ENCODE measurements at places on chromosomes 13 and 19. TPM values are rescaled to one million over a fixed set of nuclear protein-coding genes. Genes with fewer than 3 reads are reported as not detected.

- no peaks in the 10 kb centered on the region for H3K36me3 ChIP-seq
- no peak for DNase-seq
- no peaks in the 10 kb centered on the region for H3K27me3 ChIP-seq
- H3K4me1 ChIP-seq, result peaks cover 14% of the 10 kb centered on the region
- no peak overlapping the region for H3K4me3 ChIP-seq
Observed at GRCh38 chr13:44308352-44308751, 65.3 kb upstream of the SERP2 start.

GRCh38 chr19:40811478-40812341 lies 12.7 kb downstream of the EGLN2 start:
- H3K27me3 ChIP-seq, result no peaks in the 10 kb centered on the region
- peaks cover 12% of the 10 kb centered on the region for H3K4me1 ChIP-seq
- peaks cover 11% of the 10 kb centered on the region for H3K36me3 ChIP-seq
- no peak overlapping the region for H3K27ac ChIP-seq

GRCh38 chr13:23793711-23794110 lies 95.5 kb downstream of the MIPEP start:
- H3K36me3 ChIP-seq, result peaks cover 4% of the 10 kb centered on the region
- H3K27me3 ChIP-seq, result no peaks in the 10 kb centered on the region
- H3K27ac ChIP-seq, result no peak overlapping the region
- H3K4me1 ChIP-seq, result no peaks in the 10 kb centered on the region
- no peak overlapping the region for H3K4me3 ChIP-seq

Gene DMRTC2
- not detected for total RNA-seq

Gene MFSD12
- 59.6 TPM for total RNA-seq

DNA sequence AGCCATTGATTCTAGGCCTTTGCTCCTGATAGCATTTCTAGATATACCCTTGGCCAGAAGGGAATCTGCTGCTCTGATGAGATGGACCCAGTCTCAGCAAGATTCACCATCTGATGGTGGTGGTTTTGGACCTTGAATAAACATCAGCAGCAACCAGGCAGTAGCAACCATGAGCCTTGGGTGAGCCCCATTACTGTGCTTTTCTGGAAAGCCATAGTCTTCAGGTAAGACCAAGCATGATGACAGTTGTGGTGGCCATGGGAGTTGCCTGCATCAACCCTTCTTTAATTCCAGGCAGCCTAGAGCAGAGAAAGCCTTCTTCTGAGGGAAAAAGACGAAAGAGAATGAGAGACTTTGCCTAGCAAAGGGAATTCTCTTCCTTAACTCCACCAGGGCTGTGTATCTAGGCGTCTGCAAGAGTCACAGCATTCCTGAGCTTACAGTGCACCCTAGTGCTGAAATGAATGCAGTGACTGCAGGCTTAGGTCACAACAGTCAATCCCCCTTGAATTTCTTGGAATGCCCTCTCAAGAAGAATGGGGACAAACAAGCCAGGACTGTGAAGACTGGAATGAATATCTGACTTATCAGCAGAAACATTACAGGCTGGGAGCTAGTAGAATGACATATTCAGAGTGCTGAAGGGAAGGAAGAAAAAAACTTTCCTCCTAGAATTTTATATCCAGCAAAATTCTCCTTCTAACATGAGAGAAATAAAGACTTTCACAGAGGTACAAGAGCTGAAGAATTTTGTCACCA lies 942.4 kb upstream of the PCDH20 start:
- H3K4me3 ChIP-seq, result no peak overlapping the region
- H3K27me3 ChIP-seq, result no peaks in the 10 kb centered on the region
- no peaks in the 10 kb centered on the region for H3K4me1 ChIP-seq
- no peaks in the 10 kb centered on the region for H3K36me3 ChIP-seq

- H3K4me3 ChIP-seq, result no peak overlapping the region
- no peak overlapping the region for H3K27ac ChIP-seq
- H3K4me1 ChIP-seq, result no peaks in the 10 kb centered on the region
Observed at GRCh38 chr13:41492432-41493260, 35.3 kb downstream of the RGCC start.

GRCh38 chr13:40485611-40486517 lies 180.6 kb downstream of the FOXO1 start:
- no peaks in the 10 kb centered on the region for H3K4me1 ChIP-seq
- no peak overlapping the region for H3K27ac ChIP-seq
- no peaks in the 10 kb centered on the region for H3K27me3 ChIP-seq

- H3K4me1 ChIP-seq, result no peaks in the 10 kb centered on the region
- no peaks in the 10 kb centered on the region for H3K36me3 ChIP-seq
- no peak overlapping the region for H3K27ac ChIP-seq
- DNase-seq, result no peak
- no peaks in the 10 kb centered on the region for H3K27me3 ChIP-seq
Observed at GRCh38 chr19:46537136-46538097, 41.8 kb upstream of the PNMA8B start.

DNA sequence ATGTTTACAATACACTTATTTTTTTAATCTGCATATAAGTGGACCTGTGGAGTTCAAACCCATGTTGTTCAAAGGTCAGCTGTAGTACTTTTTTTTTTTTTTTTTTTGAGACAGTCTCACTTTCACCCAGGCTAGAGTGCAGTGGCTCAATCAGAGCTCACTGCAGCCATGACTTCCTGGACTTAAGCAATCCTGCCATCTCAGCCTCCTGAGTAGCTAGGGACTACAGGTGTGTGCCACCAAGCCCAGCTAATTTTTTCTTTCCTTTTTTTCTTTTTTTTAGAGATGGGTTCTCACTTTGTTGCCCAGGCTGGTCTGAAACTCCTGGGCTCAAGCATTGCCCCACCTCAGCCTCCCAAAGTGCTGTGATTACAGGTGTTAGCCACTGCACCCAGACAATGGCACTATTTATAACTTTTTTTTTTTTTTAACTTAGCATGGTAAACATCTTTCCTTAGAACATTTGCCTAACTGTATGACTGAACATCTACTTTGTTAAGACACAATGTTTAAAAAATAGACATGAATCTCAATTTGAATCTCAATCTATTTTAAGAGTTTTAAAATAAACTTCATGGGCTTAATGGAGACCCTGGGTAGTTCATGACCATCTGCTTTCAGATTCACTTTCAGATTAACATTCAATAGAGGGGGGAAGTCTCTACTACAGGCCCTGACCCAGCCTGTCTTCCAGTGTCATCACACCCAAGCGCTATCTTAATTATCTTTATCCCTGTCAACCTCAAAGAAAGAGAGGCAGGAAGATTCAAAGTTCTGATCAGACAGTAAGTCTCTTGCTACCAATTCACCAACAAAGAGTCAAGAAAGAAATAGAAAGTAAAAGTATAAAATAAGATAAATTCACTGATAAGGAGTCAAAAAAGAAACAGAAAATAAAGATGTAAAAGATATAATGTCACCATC lies 97.7 kb upstream of the DOCK9 start:
- no peak for DNase-seq
- no peak overlapping the region for H3K4me3 ChIP-seq
- no peak overlapping the region for H3K27ac ChIP-seq
- no peaks in the 10 kb centered on the region for H3K27me3 ChIP-seq
- no peaks in the 10 kb centered on the region for H3K36me3 ChIP-seq

- no peak overlapping the region for H3K27ac ChIP-seq
- DNase-seq, result peak; percentile 99
- H3K4me1 ChIP-seq, result no peaks in the 10 kb centered on the region
Observed at GRCh38 chr19:46697204-46697960, 19.5 kb downstream of the PRKD2 start.
